ENCODE measurements at places on chromosomes 11 and 22.

- no peak for DNase-seq
Observed at GRCh38 chr11:111527279-111527678, 12.7 kb downstream of the HOATZ start.

DNA sequence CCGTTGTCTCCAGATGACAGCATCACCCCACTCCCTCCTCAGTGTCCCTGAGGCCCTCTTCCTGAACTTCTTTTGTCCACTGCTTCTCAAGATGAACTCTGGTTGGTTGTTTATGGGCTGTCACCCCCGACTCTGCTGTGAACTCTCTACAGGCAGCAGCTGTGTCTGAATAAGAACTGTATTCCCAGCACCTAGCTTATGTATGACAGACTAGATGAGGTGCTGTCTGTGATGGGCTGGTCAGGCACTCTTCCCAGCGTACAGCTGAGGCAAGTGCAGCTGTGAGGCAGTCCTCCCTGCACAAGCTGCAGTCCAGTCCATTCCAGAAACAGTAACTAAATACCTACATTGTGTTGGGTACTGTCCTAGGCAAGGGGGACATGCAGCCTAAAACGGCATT lies 111.4 kb upstream of the PITPNB start:
- no peak for DNase-seq

- DNase-seq = no peak
Observed at GRCh38 chr11:8032576-8033304, 45.6 kb downstream of the EIF3F start.

DNA sequence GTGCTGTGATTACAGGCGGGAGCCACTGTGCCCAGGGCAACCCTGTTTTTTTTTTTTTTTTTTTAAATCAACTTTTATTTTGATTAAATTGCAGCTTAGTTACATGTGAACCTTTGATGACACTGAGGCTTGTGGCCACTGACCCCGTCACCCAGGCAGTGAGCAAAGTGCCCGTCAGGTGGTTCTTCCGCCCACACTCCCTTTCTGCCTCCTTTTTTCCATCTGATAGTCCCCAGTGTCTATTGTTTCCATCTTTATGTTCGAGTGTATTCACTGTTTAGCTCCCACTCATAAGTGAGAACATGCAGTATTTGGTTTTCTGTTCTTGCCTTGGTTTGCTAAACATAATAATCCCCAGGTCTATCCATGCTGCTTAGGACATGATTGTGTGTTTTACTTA lies 110.9 kb upstream of the GRK3 start:
- no peak for DNase-seq

DNA sequence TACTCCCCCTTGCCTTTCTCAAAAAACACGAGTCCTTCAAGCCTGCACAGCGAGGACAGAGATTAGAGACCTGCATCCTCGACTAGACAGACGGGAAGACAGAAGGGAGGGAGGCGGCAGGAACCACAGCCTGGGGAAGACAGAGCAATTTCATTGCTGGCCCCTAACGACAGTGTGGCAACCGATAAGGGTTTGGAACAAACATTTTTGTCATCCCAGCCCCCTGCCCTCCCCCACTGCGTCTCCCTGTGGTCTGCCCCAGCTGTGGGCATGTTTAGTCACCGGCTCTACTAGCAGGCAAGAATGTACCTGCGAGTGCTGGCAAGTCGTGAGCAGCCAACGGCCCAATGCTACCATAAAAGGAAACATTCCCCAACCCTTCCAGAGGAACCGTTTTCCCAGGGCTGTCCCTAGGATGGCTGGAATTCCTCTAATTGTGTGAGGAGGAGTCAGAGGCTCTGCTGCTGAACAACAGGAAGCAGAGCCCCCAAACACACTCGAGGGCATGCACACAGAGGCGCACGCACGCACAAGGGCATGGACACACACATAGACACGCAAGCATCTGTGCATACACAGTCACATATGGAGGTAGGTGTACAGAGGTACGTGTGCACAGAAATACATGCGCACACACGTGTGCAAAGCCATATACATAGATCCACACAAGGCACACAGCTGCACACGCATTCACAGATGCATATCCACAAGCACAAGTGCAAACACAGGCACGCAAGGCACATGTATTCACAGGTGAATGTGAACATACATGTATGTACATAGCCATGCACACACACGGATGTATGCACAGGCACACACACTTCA lies 58.3 kb downstream of the MYH9 start:
- DNase-seq = peak; percentile 29

GRCh38 chr11:1699771-1700170 lies 2.8 kb downstream of the KRTAP5-6 start:
- no peak for DNase-seq

DNA sequence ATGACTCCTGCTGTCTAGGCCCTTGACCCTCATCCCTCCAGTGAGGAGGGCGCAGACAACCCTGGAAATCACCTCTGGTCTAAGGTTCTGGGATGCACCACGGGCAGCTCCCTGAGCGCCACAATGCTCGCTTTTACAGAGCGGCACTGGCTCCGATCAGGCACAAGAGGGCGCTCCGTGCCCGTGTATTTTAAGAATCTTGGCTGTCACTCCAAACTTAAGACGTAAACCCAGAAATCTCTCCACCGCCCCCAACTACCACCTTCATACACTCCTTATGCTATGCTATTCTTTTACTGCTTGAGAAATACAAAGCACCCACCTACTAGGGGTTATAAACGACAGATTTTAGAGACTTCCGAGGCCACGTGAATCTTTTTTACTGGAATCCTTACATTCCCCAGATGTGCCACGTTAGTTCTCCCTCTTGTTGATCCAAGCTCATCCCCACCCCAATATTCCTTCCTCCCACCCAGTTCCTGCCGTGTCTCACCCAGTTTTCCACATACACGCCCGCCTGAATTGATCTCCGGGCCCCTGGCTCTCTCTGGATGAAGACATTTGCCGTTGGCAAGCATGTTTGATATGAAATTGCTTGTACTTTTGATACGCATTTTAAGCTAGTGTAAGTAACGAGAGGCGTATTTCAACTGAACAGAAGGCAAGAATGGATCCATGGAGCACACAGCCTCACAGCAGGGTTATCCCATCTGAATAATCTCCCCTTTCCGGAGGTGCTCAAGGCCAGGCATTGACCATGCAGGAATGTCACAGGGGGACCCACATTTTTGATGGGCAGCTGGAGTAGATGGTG lies 453.5 kb downstream of the OPCML start:
- DNase-seq = no peak

DNA sequence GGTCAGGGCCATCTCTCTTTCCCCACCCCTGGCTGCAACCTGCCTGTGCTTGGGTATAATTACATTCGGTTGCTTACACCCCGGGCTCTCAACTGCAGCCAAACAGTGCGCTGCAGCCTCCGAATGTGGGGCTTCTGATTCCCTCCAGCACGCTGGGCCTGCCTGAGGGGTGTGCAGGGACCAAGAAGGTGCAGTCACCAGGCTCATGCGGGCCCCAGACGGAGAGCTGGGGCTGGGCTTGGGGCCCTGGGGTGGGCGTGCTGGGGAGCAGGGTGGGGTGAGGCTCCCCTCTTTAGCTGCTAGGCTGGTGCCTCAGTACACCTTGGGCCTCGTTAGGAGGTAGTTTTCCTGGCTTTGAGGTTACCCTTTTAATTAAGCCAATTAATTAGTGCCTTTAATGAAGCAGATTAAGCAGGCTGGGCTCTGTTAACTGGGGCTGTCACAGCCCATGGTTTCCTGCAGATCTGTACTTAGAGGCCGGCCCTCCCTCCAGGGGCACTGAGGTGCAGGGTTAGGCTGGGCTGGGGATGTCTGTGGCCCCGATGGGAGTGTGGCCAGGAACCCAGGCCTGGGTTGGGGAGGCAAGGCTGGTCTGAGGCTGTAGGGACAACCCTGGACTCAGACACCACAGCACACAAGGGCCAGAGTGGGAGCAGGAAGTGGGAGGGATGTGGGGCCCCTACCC lies 17.3 kb downstream of the FLRT1 start:
- DNase-seq = no peak

DNA sequence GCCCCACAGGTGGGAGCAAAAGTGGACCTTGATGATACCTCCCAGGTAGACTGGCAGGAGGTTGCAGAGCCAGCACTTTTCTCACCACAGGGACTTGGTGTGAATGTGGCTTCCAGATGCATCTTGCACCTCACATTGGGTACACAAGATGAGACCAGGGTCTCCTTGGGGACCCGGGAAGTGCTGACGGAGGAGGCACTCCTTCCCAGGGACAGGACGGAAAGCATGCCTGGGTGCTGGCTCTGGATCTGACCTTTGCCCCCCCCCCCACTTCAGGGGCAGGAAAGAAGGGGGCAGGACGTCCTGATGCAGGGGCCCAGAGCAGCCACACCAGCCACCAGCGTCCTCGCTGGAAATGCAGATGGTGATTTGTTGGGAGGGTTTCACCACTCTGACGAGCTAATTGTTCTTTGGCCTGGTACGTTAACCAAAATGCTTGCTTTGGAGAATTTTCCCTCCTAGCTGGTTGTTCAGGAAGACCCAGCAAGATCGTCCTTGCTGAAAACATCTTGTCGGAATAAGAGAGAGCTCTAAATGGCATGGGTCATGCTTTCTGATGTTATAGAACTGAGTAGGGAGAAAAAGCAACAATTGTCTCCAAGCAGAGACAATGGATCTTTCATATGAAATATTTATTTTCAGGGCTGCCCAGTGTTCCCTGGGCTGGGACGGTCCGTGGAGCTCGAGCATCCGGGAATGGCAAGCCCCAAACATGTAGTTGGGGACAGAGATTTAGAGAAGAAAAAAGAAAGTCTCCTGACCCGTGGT lies 74.4 kb upstream of the PPARA start:
- DNase-seq = no peak

DNA sequence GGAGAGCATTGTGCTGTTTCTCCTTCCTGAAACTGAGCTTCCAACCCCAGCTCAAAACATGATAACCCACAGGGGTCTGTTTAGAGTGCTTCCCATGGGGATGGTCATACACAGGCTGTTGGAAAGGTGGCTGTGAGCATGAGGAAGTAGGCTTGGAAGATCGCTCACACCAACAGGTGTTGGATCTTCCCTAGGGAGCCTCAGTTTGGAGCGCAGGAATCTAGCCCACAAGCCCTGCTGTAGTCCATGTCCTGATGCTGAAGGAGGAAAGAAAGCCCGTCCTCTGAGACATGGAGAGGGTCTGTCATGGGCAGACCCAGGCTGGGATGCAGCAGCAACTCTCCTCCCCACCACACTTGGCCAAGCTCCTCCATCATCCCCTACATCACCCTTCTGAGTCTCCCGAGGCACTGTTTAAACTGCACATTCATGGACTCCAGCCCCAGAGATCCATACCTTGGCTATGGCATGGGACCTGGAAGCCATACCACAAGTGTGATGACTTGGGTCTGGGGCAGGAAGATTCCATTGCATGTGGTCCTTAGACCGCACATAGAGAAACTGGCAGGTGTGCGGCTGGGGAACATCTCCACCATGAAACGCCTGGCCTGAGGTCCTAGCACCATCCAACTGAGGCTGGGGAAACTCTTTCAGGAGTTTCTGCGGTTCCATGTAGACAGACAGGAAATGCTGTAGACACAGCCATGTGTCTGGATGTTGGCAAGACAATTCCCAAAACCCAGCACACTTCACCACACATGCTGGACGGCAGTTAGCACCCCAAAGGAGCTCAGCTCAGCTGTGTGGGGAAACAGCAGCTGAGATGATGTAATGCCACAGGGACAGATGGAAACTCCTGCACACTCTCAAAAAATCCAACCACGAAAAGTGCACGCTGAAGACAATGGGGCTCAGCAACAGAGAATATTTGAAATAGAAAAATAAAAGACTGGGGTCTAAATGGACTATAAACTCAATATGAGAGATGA lies 27.6 kb upstream of the TTC12 start:
- DNase-seq = no peak

DNA sequence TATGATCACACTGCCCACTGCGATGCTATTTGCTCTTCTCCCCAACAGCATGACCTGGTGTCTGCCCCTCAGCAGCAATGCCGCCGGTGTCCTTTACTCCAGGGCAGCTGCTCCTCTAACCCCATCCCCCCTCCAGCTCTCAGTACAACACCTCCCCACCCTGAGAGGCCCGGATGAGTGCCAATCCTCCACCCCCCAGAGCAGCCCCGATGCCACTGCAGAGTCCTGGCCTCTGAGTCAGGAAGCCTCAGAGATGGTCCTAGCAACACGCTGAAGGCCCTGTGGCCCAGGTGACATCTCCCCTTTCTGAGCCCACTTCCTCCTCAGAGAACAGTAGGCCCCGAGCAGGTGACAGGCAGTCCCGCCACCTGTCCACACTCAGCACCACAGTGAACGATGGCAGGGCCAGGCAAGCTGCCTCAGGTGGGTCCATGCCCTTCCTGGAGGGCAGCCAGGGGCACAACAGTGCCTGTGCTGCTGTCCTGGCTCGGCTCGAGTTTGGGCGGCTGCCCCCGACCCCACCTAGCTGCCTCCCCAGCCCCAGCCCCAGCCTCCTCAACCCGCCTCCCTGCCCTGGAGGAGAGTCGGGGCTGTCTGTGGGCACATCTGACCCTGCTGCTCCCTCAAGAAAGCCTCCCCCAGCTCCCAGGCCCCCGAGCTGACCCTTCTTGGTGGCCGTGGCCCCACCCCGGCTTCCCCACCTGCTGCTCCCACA lies 3.9 kb upstream of the NDUFS8 start:
- no peak for DNase-seq

GRCh38 chr11:86288776-86289507 lies 13.1 kb upstream of the HIKESHI start:
- no peak for DNase-seq

GRCh38 chr11:119593346-119593745 lies 135.7 kb downstream of the NECTIN1 start:
- no peak for DNase-seq

- no peak for DNase-seq
Observed at GRCh38 chr11:45252134-45252856, 33.8 kb downstream of the SYT13 start.

DNA sequence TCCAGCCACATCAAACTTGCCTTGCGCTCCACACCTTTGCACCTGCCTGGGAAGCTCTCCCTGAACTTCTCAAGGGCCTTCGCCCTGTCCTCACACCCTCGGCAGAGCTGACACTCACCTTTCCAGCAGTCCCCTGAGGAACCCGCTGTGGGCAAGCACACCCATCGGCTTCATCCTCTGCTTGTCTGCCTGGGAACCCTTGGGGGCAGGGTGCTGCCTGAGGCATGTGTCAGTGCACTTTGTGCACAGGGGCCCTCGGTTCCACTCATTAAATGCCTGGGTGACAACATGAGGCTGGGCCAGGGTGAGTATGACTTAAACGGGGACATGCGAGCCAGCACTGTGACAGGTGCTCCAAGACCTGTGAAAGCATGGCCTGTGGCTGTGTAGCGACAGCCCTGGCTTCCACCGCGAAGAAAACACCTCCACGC lies 2.6 kb upstream of the LRFN4 start:
- DNase-seq = no peak

GRCh38 chr11:129589190-129589860 lies 213.7 kb downstream of the BARX2 start:
- DNase-seq = no peak
